Activated T-cell treated with anti-CD3 and anti-CD28 coated beads for 48 hours (primary cell): ENCODE measurements at places on chromosomes 5 and 9.

DNA sequence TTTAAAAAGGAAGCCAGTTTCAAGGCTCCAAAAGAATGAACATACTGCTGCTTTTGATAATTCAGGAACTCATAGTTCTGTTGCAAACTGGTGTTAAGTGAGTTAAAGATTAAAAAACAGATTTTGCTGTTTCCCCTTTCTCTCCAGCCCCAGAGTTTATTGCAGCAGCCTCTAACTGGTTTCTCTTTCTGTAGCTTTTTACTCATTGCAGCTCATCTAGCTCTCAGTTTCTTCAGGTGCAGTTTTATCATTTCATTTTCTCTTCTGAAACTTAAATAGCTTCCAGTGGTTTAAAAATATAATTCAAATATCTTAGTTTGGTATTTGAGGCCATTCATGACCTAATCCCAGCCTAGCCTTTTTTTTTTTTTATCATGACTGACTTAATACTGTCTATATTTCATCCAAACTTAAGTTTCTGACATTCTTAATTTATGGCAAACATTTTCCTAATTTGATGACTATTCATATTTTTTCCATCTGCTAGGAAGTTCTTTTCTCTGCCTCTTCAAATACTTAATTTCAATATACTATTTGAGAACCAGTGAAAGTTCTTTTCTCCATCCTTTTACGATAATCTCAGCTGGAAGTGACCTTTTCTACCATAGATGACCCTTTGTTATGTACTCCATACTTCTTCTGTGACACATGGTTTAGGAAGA, 252.7 kb upstream of the GRIA1 start:
- no peak for DNase-seq

- no peak for DNase-seq
Measured at GRCh38 chr9:20361656-20362570, 260.4 kb downstream of the MLLT3 start.

DNA sequence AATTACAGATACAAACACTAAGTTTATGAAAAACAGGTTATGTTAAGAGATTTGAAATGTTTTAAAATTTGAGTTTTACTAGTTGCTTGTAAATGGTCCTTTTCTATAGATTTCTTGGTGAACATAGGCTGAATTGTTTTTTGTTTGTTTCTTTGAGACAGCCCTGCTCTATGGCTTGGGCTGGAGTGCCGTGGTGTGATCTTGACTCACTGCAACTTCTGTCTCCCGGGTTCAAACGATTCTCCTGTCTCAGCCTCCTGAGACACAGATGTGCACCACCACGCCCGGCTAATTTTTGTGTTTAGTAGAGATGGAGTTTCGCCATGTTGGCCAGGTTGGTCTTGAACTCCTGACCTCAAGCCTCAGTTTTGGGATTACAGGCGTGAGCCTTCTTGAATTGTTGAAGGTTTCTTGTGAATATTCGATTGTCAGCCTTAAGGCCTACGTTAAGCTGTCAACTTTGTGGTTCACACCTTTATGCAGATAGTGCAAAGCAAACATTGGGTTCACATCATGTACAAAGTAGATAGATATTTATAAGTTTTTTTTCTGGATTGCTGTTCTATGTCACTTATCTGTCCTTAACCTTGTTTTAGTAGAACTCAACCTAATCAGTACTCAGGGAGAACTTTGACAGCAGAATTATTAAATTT, 26.2 kb downstream of the UHRF2 start:
- DNase-seq: no peak

DNA sequence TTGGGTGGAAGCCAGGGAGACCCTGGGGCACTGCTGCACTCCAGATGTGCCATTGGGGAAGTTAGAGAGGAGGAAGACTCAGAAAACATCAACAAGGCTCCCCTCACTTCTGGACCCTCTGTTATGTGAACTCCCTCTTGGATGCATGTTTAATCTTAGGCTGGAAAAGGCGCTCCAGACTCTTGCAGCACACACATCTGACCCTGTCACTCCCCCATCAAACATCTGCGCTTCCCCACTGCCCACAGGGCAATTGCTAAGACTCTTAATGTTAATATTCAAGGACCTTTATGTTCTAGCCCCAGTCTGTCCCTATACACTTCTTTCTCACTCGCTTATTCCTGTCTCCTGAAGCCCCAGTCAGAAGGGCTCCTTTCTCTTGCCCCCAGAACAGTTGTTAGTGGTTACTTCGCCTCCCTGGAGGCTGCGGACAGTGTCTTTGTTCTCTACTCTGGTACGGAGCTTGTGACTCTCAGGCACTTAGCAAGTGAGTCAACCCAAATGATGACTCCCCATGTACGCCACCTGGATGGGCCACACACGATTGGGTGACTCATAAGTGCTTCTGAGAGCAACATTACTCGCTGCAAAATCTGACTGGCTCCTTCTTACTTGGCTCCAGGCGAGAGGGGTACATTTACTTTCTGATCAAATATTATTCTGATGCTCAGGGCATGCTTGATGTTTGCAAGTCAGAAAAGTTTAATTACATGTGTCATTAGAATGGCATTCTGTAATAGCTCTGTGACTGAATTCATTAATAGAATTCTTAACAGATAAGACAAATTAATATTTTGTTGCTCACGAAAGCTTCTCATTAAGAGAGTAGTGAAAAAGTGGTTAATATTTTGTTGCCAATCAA, 193.6 kb downstream of the HSPA4 start:
- DNase-seq: peak; percentile 41

- DNase-seq: no peak
Measured at GRCh38 chr5:54289769-54290168, 20.6 kb downstream of the ARL15 start.

DNA sequence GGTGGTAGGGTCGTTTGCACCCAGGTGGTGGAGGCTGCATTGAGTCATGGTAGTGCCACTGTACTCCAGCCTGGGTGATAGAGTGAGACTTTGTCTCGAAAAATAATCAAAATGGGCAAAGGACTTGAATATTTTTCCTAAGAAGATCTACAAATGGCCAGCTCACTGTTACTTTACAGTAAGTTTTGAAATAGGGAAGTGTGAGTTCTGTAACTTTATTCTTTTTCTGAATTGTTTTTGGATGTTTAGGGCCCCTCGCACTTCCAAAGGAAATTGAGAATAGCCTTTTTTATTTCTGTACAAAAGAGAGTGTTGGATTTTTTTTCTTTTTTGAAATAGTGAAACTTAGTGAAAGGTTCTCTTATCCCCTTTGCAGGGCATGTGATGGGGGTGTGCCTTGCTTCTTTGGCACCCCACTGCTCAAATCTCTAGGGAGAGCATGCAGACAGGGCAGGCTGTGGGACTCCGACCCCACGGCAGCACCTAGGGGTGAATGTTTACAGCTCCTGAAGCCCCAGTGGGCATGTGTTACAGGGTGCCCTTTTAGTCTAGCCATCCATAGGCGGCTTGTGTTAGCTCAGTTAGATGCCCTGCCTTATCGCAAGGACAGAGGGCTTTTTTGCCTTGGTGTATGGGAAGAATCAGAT, 33.3 kb downstream of the GPBP1 start:
- DNase-seq: no peak
